Activated naive CD4-positive, alpha-beta T cell treated with anti-CD3 and anti-CD28 coated beads for 36 hours (primary cell): ENCODE measurements at places on chromosomes 5 and 9. TPM values are rescaled to one million over a fixed set of nuclear protein-coding genes. Genes with fewer than 3 reads are reported as not detected.

DNA sequence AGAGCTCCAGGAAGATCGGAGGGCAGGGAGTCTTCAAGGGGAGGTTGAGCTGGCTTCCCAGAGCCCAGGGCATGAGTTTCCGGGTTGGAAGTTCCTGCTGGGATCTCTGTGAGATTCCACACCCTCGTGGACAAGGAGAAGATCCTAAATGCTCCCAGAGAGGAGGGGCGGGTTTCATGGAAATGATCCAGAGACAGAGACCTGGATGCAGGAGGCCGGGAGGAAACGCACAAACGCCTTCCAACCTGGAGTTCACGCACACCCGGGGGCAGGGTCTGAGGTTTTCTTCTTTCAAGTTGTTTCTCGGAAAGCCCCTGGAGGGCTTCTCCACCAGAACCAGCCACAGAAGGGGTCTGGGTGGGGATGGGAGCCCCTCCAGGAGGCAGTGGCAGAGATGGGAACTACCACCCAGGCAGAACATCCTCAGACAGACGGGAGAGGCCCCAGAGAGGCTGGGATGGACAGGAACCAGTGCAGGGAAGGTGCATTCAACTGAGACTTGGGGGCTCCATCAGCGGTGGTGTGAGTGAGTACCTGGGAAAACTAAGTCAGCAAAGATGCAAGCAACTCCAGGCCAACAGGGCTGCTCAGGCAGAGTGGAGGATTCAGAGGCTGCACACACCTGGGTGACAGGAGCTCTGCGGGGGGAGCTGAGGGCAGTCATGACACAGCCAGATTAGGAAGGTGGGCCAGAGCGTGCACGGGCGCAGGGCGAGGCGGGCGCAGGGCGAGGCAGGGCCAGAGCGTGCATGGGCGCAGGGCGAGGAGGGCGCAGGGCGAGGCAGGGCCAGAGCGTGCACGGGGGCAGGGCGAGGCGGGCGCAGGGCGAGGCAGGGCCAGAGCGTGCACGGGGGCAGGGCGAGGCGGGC lies 52.1 kb upstream of the EXOC3 start:
- DNase-seq, result no peak

- DNase-seq, result no peak
Measured at GRCh38 chr5:81924442-81924841, 47.4 kb upstream of the ATG10 start.

GRCh38 chr5:11683666-11684065 lies 220.6 kb downstream of the CTNND2 start:
- no peak for DNase-seq

DNA sequence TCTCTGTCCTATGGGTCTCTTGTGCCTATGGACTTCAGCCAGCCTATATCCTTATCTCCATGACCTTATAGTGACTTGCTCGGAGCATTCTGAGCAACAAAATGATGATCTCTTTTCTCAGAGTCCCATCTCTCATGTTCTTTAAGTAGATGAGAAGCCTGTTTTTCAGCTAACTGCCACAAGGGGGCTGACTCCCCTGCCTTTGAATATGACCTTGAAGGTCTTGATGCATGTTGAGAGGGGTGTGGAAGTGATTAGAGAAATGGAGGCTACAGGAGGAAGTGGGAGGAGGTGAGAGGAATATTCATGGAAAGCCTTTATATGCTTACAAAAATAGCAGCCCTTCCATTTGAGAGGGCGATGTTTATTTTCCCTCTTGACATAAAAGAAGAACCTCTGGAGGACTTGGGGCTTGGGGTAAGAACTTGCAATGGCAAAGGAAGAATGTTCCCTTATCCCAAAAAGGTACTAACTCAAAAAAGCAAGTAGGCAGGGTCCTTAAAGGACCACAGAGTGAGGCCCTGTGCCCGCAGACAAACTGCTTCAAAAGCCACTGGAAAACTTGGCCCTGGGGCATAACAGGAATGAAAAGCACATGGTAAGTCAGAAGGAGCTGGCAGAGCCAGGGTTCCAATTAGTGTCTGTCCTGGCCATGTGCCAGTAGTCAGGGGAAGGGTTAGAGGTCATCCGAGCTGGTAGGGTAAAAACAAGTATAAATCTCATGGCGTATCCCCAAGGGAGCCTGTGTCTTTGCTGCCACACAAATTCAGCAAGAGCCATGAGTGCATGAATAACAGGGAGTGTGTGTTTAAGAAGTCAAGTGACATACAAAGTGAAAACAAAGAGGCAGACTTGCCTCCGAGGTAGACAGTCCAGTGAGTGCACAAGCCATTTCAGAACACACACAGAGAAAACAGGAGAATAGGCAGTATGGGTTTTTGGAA lies 39.1 kb downstream of the FGD3 start:
- peak; percentile 84 for DNase-seq

DNA sequence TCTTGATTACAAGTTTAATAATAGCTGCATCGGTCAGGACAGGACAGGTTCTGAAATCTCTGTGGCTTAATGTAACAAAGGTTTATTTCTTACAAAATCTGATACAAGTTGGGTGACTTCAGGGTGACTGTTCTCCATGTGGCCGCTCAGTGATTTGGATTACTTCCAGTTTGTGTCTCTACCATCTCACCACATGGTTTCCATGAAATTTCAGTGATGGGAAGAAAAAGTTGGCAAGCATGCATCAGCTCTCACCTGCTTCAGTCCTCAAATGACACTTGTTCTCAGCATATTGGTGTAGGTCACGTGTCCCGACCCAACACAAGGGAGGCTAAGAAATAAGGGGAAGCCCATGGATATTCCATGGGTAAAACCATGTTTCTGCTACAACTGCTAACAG lies 7.8 kb upstream of the TMEM268 start:
- DNase-seq, result no peak

DNA sequence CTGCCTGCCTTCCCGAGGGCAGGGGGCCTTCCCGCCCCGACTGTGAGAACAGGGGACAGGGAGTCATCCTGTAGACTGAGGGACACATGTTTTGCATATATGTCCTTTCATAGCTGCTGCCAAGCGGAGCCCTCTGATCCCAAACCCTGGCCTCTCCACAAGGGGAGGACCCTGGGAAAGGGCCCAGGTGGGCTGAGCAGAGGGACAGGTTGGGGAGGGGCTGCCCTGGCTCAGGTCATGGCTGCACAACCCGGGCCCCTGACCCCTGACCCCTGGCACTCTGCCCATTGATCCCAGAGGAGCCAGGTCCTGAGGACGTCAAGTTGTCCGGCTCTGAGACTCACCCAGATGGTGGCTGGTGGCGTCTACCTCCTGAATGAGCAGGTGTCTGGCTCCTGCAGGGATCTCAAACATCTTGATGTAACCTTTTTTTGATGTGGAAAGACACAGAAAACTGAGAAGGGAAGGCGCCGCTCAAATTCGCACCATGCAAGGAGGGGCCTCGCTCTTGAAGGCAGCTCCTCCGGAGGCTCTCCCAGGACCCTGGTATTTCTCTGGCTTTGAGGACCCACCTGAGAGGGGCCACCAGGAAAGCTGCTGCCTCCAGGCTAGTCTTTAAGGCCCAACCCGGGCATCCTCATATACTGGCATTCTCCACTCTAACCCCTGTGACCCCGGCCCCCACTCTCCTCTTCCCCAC lies 71.9 kb downstream of the ZNF354C start:
- DNase-seq, result no peak

DNA sequence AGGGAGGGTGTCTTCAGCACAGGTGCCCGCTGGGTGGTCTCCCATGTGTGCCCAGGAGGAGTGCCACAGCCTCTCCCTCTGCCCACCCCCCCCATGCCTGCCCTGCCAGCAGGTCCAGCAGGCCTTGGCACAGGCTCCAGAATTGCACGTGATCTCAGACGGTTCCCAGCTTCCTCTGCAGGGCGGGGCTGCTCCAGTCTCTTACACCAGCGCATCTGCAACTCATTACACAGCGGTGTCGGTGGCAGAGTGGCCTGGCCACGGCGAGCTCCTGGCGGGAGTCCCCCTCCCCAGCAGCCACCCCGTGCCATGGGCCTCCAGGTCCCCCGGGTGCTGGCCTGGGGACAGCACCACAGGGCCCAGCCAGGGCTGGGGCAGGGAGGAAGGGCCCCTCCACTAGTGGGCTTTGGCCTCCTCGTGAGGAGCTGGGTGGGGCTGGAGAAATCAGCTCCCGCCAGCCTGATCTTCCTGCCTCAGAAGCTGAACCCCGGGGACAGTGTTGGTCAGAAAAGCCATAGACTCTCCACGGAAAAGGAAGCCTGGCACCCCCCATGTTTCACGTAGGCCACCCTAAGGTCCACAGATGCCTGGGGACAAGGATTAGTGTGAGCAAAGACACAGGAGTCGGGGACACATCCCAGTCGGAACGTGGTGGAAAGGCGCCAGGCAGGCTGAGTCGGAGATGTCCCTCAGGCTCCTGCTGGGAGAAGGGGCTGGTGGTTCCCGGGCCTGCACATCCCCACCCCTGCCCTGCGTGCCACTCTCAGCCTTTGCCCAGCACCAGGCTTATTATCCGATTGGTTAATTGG lies 40.2 kb downstream of the RXRA start:
- peak; percentile 15 for DNase-seq

- peak; percentile 69 for DNase-seq
Measured at GRCh38 chr9:95167998-95168397, 149.5 kb downstream of the FANCC start.

DNA sequence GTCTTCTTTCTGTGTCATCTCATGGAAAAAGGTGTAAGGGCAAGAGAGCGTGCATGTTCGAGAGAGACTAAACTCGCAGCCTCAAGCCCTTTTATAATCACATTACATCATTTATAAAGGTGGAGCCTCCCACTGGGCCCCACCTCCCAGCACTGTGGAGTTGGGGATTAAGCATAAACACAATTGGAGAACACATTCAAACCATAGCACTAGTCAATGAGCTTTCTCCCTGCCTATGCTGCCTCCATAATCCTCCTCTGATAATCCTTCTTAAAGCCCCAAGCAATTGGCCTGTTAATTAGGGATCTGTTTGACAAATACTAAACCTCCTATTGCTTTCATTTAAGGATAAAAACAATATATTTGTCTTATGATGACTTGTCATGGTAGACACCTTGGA lies 99.6 kb downstream of the NMUR2 start:
- no peak for DNase-seq

- DNase-seq, result no peak
Measured at GRCh38 chr9:121985792-121986494, 107.2 kb downstream of the TTLL11 start.

DNA sequence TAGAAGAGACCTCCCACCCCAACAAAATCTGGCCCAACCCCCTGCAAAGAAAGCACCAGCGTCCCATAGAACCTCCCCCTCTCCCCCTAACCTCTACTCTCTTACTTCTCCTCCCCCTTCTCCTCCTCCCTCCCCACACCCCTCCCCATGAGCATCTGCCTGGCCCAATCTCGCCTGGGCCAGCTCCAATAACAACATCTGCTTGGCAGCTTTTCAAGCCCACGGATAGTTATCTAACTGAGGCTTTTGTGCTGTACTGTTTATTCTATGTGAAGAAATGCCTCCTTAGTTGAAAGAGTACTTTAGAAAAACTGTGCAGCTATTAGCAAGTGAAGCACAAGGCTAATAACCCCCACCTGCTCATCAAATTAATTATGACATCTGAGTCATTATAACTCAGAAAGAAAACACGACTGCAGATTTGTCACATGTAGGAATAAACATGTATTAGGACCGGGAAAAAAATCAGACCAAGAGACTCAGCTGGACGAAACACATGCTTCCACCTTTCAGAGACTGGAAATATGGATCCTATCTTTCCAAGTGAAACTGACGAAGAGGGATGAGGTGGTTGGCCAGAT lies 42.8 kb downstream of the NFIB start:
- no peak for DNase-seq

DNA sequence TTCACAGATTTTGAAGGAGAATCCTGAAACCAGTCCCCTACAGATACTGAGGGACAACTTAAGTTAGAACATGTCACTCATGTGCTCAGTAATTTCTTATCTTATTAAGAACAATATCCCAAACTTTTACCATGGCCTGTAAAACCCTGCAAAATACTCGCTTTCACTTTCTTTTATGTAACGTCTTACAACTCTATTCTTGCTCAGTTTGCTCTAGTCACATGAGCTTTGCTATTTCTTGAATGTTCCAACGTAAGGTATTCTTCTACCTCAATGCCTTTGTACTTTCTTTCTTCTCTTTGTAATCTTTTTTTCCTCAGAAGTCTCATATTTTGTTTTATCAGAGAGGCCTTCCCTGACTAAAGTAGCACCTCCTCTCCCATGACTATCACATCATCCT lies 14.1 kb downstream of the TMEM38B start:
- DNase-seq, result no peak

GRCh38 chr5:28557114-28557513 lies 1518.7 kb upstream of the CDH9 start:
- no peak for DNase-seq

- DNase-seq, result peak; percentile 5
Measured at GRCh38 chr9:107638521-107639310, 149.1 kb upstream of the KLF4 start.

GRCh38 chr5:171496456-171496855 lies 77.0 kb downstream of the FGF18 start:
- DNase-seq, result no peak

GRCh38 chr9:104988539-104988938 lies 60.6 kb upstream of the ABCA1 start:
- DNase-seq, result no peak

- DNase-seq, result no peak
Measured at GRCh38 chr9:129289883-129290282, 111.8 kb upstream of the IER5L start.

DNA sequence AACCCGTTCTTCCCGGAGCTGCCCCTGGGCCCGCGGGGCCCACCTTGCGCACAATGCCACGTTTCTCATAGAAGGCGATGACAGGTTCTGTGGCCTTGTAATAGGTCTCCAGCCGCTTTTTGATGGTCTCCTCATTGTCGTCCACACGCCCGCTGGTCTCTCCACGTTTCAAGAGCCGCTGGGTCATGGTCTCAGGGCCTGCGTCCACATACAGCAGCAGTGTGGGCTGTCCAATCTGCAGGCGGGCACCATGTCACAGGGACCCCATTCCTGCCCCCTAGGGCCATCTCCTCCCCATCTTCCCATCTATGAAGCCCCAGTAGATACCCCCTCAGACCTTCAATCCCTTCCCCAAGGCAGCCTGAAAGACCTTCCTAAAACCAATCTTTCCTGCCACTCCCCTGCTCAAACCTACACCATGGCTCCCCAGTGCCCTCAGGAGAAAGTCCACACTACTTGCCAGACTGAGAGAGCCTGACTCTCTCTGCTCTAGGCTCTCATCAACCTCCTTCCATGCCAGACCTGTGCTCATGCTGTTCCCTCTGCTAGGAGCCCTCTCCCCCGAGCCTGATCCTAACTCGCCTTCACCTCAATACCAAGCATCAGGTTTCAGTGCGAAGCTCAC lies 9.1 kb downstream of the AK1 start:
- DNase-seq, result no peak

- DNase-seq, result no peak
Measured at GRCh38 chr9:99870126-99870525, 36.3 kb upstream of the STX17 start.

- DNase-seq, result no peak
Measured at GRCh38 chr9:7982907-7983306, 183.3 kb upstream of the DMAC1 start.

EGR1 gene
- 20.7 TPM for total RNA-seq

PLCXD3 gene
- not detected for total RNA-seq

FUT7 gene
- not detected for total RNA-seq

C7 gene
- not detected for total RNA-seq

PRRX2 gene
- total RNA-seq, result 0.83 TPM

NTNG2 gene
- 0.52 TPM for total RNA-seq

POLR3G gene
- total RNA-seq, result 13.6 TPM

ZNF618 gene
- 0.02 TPM for total RNA-seq

STK32A gene
- not detected for total RNA-seq

QRFP gene
- not detected for total RNA-seq

OTULINL gene
- 10.6 TPM for total RNA-seq

IL13 gene
- 0.49 TPM for total RNA-seq

KLHL3 gene
- total RNA-seq, result 1.7 TPM

PRLR gene
- total RNA-seq, result not detected

ITGA2 gene
- total RNA-seq, result 2.1 TPM

RNF183 gene
- not detected for total RNA-seq

GEMIN5 gene
- total RNA-seq, result 23.3 TPM
